ENCODE measurements at places on chromosomes 11 and 22.

- H3K27ac ChIP-seq = peak overlapping the region; percentile 21
- H3K4me1 ChIP-seq = peaks cover 3% of the 10 kb centered on the region
- H3K27me3 ChIP-seq = no peaks in the 10 kb centered on the region
- DNase-seq = no peak
These were observed 28.8 kb downstream of the YAP1 start for GRCh38 chr11:102139081-102139498.

- no peak overlapping the region for H3K27ac ChIP-seq
- no peaks in the 10 kb centered on the region for H3K36me3 ChIP-seq
- DNase-seq = no peak
- H3K4me1 ChIP-seq = no peaks in the 10 kb centered on the region
These were observed 311.4 kb downstream of the DYNC2H1 start for GRCh38 chr11:103420593-103420992.

DNA sequence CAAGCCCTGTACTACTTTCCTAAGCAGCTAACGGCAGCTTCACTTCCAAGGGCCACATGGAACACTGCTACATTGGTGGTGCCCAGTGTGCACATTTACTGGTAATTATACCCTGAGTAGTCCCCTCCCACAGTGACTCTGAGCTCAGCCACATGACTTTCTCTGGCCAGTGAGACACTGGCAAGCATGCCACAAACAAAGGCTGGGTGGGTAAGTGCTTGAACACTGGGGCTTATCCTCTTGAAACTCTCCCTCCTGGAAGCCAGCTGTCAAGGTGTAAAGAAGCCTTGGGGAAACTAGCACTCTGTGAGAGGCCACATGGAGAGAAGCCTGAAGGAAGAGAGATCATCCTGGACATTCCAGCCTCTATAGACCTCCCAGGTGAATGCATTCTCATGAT, 54.4 kb upstream of the DRD2 start:
- H3K4me1 ChIP-seq = no peaks in the 10 kb centered on the region
- peak; percentile 44 for DNase-seq
- no peak overlapping the region for H3K4me3 ChIP-seq
- H3K27me3 ChIP-seq = no peaks in the 10 kb centered on the region
- no peaks in the 10 kb centered on the region for H3K36me3 ChIP-seq

- no peak overlapping the region for H3K27ac ChIP-seq
- no peaks in the 10 kb centered on the region for H3K4me1 ChIP-seq
- DNase-seq = peak; percentile 82
- H3K27me3 ChIP-seq = peaks cover 27% of the 10 kb centered on the region
These were observed 23.6 kb upstream of the RNASEH2C start for GRCh38 chr11:65744026-65744698.

- no peak overlapping the region for H3K4me3 ChIP-seq
- no peak overlapping the region for H3K27ac ChIP-seq
- H3K36me3 ChIP-seq = no peaks in the 10 kb centered on the region
- no peak for DNase-seq
- peaks cover 2% of the 10 kb centered on the region for H3K4me1 ChIP-seq
- H3K27me3 ChIP-seq = no peaks in the 10 kb centered on the region
These were observed 61.5 kb upstream of the EMID1 start for GRCh38 chr22:29143941-29144785.

DNA sequence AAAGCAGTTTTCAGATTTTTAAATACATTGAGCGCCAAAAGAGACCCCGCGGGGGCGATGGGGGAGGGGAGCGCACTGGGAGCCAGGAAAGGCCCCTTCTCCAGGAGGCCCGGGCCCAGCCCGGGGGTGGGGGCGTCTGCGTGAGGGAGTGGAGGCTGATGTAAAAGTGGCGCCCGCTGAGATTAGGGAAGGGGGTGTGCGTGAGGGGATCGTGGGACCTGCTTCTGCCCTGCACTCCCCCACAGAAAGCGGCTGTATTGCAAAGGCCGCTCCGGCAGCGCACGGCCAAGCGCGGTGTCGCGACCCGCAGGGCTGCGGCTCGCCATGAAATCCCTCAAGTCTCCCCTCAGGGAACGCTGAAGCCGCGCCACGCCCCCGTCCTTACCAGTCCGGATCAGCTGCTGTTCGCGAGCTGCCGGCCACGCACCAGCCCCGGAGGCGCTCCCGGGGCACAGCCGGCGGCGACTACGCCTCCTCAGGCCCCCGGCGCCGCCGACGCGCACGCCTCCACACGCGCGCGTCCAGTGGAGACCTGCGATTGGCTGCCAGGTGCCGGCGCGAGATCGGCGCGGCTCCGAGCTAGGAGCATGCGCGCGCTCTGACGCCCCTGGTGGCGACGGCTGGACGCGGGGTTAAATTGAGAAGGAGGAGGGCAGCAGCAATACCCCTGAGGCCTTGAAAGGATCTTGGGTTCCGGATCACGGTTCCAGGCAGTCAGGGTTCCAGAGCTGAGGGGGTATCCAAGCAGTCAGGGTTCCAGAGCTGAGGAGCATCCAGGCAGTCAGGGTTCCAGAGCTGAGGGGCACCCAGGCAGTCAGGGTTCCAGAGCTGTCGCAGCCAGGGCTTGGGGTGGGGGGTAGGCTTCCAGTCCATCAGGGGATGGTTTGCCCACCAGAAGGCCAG, at the start of gene ZNF280B:
TSS of gene ZNF280B (minus strand) at position 469 of the 903 bp plus-strand sequence. CDS start 19,344 bp downstream, outside the sequence.
- peak; percentile 96 for DNase-seq
- peaks cover 33% of the 10 kb centered on the region for H3K36me3 ChIP-seq
- peaks cover 16% of the 10 kb centered on the region for H3K27me3 ChIP-seq
- no peak within 1 kb of the TSS for H3K27ac ChIP-seq
- peak within 1 kb of the TSS; percentile 86 for H3K4me3 ChIP-seq

DNA sequence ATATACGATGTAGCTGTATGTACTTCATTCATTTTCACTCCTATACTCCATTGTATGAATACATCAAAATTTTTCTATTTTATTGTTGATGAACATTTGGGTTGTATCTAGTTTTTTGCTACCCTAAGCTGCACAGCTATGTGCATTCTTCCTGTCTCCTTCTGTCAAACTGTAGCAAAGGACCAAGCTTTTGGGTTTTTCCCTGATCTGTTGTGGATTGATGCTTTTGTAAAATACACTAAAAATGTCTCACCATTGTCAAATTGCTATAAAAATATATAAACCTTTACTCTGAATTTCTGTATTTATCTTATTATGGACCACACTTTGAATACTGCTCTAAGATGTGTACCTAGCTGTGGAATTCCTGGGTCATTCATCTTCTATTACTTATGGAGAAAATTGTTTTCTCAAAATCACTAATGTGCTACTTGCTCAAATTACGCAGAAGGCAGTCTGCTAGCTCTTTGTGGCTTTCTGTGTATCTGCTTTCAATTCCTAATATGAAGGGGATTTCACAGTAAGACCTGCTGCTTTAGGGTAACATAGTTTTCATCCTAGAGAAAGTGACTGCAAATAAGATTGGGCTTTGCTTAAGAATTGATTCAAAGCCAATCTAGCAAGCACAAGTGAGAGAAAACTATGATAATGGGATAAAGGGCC, 123.4 kb downstream of the CYP2R1 start:
- H3K4me3 ChIP-seq = no peak overlapping the region
- H3K36me3 ChIP-seq = no peaks in the 10 kb centered on the region
- H3K4me1 ChIP-seq = no peaks in the 10 kb centered on the region
- peaks cover 20% of the 10 kb centered on the region for H3K27me3 ChIP-seq
- H3K27ac ChIP-seq = no peak overlapping the region

Data from endodermal cell (in vitro differentiated cells).